Fibroblast of the aortic adventitia (primary cell): ENCODE measurements at places on chromosomes 6 and 20. TPM values are rescaled to one million over a fixed set of nuclear protein-coding genes. Genes with fewer than 3 reads are reported as not detected.

The PMEPA1 gene
- total RNA-seq: 1.4 and 1.6 TPM in 2 replicates

The DAAM2 gene
- 3.4 and 11.5 TPM in 2 replicates for total RNA-seq

The CDH26 gene
- 0.09 TPM in 1 of 2 replicates, not detected in the other for total RNA-seq

The ITPR3 gene
- total RNA-seq: 13.4 and 91.2 TPM in 2 replicates

The KCNK17 gene
- total RNA-seq: not detected in 2 replicates

The ANKRD66 gene
- not detected in 2 replicates for total RNA-seq

The FAM184A gene
- 0.74 and 1.9 TPM in 2 replicates for total RNA-seq

The ZC2HC1B gene
- not detected in 2 replicates for total RNA-seq

The F13A1 gene
- total RNA-seq: not detected in 2 replicates

The CLPSL2 gene
- total RNA-seq: not detected in 2 replicates

The SASH1 gene
- total RNA-seq: 59.5 and 60.2 TPM in 2 replicates

The CPNE5 gene
- total RNA-seq: 0.16 and 0.18 TPM in 2 replicates

The FERMT1 gene
- total RNA-seq: 2.9 and 8.8 TPM in 2 replicates

The GPX5 gene
- not detected in 2 replicates for total RNA-seq

The LY86 gene
- not detected in 2 replicates for total RNA-seq

The PNPLA1 gene
- 0.09 TPM in 1 of 2 replicates, not detected in the other for total RNA-seq

The RWDD2A gene
- 4.2 and 5.0 TPM in 2 replicates for total RNA-seq

The ADGRF4 gene
- 0.82 and 2.7 TPM in 2 replicates for total RNA-seq

The BACH2 gene
- total RNA-seq: 0.27 and 0.65 TPM in 2 replicates

The RTF2 gene
- total RNA-seq: 61.5 and 66.1 TPM in 2 replicates

The TAF4 gene
- total RNA-seq: 2.9 and 5.4 TPM in 2 replicates

The EPHA7 gene
- 0.65 and 1.5 TPM in 2 replicates for total RNA-seq

The RBPJL gene
- not detected in 2 replicates for total RNA-seq

The PCK1 gene
- total RNA-seq: not detected in 2 replicates

The UFL1 gene
- 28.0 and 36.2 TPM in 2 replicates for total RNA-seq

The EMILIN3 gene
- not detected in 2 replicates for total RNA-seq

The IL17F gene
- not detected in 2 replicates for total RNA-seq

The TTK gene
- total RNA-seq: 0.90 and 35.9 TPM in 2 replicates
